Hematopoietic multipotent progenitor cell (in vitro differentiated cells): ENCODE measurements at places on chromosomes 2 and 18.

DNA sequence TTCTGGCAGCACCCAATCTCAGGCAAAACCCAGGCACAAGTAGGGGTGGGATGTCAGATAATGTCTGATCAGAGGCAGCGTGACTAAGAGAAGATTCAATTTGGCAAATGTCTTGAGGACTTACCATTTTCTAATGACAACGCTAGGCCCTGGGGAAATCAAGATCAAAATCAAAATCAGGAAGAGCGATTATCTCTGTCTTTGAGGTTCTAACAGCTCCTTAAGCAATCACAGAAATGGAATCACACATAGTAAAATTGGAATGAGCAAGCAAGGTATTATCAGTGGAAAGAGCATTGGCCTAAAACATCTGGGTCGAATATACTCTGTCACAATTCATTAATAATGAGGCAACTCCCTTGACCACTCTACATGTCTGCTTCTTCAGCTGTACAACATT, 8.6 kb upstream of the SERPINB2 start:
- DNase-seq: no peak

- DNase-seq: no peak
Observed at GRCh38 chr2:28692411-28692810, 59.2 kb upstream of the PPP1CB start.

DNA sequence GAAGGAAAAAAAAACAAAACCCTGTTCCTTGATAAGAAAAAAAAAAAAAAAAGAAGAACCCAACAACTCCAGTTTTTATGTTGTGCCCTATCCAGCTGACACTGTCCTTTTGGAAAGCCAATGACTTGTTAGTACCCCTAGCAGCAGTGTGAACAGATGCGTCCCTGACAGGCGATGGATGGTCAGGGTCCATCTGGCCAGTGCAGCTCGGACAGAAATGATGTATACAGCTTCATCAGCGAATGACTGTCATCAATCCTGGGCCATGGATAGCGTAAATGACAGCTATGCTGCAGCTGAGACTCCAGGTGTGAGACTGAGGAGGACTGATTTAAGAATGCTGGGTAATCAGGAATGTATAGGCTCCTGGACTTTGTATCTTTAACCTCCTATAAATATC, 318.8 kb upstream of the FIGN start:
- no peak for DNase-seq

GRCh38 chr18:43531438-43531837, 254.1 kb upstream of the SYT4 start:
- DNase-seq: no peak

- no peak for DNase-seq
Observed at GRCh38 chr2:178275600-178275999, 81.3 kb downstream of the OSBPL6 start.

DNA sequence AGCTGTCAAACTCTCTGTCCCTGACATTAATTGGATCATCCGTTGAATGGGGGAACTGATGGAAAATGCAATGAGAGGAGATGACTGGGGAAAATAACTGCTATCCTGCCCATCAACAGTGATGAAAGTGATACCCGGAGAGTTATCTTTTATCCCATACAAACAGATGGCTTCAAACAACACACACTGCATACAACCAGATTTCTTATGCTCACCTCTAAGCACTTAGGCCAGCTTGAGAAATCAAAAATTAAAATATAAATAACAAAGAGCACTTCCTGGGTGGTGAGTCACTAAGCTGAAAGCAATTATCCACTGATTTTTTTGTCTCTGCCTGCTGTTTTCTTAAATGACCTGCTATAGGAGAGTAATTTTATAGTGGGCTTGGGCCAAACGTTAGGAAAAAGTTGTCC, 237.6 kb upstream of the RGPD4 start:
- no peak for DNase-seq

GRCh38 chr2:37895140-37895539, 29.9 kb upstream of the RMDN2 start:
- DNase-seq: no peak

DNA sequence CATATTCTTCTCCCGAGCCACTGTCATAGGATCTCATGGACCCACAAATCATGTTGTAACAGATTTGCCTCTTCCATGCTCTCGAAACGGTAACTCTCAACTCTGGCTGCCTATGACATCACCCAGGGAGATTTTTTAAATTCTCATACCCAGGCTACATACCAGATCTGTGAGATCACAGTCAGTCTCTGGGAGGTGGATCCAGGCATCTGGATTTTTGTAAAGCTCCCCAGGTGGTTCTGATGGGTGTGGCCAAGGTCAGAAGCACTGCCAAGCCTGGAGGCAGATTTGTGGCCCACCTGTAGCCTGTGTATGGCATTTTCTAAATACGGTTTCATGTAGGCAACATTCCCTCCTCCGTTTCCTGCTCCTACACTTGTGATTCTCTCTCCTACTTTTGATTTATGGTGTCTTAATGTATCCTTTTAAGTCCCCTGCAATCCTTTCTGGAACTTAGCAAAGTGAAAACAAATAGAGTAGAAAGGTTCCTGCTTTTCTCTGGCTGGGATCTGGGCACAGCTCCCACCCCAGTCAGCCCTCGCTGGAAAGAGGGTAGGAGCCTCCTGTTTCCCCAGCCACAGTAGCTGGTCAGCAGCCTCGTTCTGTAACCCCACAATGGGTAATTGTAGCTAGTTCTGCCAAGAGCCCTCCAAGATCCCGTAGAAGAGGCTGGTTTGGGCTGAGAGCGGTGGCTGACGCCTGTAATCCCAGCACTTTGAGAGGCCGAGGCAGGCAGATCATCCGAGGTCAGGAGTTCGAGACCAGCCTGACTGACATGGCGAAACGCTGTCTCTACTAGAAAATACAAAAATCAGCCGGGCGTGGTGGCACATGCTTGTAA, 96.2 kb downstream of the KLHL29 start:
- no peak for DNase-seq

GRCh38 chr2:171754254-171754939, 67.1 kb downstream of the DYNC1I2 start:
- no peak for DNase-seq

DNA sequence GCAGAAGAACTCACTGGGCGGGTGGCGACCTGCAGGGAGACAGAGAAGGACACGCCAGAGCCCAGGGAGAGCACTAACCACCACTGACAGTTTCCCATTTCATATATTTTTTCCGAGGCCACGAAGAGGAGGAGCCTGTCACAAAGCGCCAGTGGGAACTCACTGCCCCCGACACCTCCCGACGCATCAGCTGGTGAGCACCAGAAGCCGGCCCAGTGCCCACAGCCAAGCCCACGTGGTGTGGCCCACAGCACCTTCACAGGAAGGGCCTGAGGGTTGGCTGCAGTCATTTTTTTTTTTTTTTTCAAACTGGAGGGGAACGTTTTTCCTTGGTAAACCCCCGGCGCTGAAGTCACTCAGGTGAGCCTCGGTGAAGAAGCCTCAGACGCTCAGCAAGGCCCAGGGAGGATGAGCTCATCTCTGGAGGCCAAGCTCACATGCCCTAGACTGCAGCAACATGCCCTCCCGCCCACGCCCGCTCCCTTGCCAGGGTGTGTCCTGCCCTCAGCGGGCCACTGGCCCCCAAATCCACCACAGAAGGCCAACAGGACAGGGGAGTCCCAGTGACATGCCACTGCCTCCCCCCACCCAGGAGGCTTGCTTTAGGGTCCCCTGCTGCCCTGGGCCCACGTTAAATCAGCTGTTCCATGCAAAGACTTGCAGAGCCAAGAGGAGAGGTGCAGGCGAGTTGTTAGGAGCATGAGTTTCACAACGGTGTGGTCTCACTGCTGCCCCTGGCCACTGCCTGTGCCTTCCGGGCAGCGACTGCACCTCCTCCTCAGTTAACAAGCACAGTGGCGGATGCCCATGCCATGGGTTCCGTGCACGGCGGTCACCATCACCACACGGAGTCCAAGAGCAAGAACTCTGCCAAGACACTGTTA, 68.1 kb downstream of the PARD6G start:
- no peak for DNase-seq

DNA sequence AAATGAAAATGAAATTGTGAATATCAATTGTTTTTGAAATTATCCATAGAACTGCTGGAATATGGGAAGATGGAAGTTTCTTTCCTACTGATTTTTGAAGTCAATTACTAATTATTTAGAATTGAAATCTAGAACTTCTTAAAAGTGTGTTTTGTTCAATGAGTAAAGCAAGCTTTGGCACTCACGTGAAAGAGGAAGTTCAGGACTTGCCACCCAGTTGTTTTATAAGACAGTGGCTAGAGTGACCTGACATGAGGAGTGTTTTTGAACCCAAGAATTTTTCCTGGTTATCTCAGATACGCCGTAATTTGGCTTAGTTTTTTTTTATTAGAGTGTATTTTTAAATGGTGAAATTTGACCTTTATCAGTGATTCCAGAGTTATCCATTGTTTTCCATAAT, 3.5 kb downstream of the MXD1 start:
- DNase-seq: peak; percentile 43

DNA sequence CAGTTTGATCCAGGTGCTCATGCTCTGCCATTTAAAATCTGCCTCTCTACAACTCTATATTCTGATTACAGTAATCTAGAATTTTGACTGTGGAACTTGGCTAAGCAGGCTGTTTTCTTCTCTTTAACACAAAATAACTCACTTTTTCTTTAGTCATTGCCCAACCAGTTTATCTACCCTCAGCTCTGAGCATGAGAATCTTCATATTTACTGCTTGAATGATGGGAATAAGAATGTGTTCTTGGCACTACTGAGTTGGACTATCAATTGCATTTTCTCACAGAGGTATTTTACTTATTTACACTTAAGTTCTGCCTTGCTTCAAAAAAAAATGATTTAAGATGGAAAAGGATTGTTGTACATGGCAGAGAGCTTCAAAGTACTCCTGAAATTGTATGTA, 301.1 kb downstream of the CCDC85A start:
- DNase-seq: no peak

- DNase-seq: no peak
Observed at GRCh38 chr2:226117510-226118065, 682.0 kb downstream of the IRS1 start.

DNA sequence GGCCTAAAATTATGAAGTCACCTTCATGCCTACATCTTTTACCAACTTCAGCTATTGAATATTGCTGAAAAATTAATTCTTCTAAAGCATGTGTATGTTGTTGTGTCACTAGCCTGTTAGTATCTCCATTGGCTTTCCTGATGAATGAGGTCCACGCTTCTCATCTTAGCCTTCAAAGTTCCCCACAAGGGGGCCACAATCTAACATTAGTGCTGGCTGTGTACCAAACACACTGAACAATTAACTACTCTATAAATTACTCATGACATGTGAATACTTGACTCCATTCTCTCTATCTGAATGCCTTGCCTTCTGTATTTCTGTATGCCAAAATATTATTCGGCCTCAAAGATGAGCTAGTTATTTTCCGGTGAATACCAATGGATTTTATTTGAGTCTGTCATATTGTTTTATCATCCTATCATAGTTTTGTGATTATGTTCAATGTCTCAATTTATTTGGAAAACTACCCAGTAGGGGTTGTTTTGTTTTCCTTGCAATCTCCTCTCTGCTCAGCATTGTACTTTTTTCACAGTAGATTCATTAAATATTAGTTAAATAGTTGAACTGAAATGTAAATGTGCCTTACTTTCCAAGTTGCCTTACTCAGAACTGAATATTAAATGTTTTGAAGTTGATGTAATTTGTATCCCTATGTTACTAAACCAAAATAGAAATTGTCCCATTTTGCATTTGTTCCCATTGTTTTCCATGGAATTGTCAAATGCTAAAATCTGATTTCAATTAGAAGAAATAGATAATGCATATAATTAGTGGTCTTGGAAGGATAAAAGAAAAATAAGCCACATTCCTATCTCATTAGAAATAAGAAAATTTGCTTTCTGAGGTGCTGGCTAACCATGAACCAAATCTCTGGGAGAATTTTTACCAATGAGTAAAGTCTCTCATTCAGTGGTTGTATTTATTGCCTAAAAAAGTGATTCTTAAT, 208.4 kb upstream of the COL3A1 start:
- peak; percentile 11 for DNase-seq

DNA sequence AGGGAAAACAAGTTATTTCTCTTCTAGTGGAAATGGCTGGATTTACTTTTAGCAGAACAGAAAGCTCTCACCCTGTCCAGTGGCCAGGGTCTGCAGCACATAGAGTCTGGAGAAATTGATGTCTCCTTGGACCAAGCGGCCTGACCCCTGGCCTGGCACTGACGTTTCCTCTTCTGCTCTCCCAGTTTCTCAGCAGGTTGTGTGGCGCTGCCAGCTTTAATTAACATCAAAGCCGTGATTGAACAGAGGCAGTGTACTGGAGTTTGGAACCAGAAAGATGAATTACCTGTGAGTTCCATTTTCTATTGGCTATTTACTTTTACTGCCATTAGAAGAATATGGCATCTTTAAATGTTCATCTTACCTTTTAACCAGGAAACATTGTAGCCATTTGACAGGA, 20.9 kb downstream of the CD8A start:
- no peak for DNase-seq

- no peak for DNase-seq
Observed at GRCh38 chr18:34480162-34480700, 229.9 kb upstream of the DTNA start.

GRCh38 chr2:32894119-32894728, 52.5 kb upstream of the LTBP1 start:
- no peak for DNase-seq

GRCh38 chr2:238158509-238159070, at the start of gene ERFE:
TSS of gene ERFE (plus strand) at chr2:238158970. CDS start at chr2:238159008, 38 bp downstream.
- DNase-seq: peak; percentile 63
